Cardiac fibroblast (primary cell): ENCODE measurements at places on chromosomes 7 and 10.

- DNase-seq: no peak
Measured at GRCh38 chr10:21746118-21746517, 212.1 kb downstream of the MLLT10 start.

DNA sequence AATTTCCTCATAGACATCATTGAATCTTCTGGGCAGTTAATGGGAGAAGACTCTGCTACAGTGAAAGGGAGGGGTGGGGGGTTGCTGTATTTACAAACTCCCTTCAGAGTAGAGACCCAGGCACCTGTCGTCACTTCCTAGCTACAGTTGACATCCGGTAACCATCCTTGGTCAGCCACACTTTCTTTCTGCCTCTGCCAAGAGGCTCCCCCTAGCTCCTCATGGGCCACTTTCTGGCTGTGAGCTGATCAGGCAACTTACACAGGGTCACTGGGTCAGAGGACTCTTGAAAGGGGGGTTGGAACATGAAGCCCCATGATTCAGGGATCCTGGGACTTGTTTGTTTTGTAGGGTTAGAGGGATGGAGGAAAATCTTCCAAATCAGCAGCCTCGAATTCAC, 1.2 kb downstream of the TECPR1 start:
- DNase-seq: no peak

DNA sequence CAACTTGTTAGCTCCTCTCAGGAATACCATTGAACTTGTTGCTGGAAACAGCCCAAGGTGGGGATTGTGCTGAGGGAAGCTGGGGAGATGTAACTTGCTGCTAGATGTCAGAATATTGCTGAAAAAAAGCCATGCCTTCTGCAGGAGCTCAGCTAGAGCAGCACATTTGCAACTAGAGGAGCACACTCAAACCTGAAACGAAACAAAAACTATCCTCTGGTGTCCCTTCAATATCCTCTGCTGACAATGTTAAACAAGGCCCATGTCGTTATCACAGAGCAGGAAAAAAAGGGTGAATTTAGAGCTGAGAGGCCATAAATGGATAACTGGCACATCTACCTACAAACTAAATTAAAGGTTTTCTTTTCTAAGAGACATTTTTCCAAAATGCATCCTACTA, 53.7 kb upstream of the MACC1 start:
- DNase-seq: no peak

- DNase-seq: no peak
Measured at GRCh38 chr7:132446260-132446659, 130.0 kb downstream of the PLXNA4 start.

DNA sequence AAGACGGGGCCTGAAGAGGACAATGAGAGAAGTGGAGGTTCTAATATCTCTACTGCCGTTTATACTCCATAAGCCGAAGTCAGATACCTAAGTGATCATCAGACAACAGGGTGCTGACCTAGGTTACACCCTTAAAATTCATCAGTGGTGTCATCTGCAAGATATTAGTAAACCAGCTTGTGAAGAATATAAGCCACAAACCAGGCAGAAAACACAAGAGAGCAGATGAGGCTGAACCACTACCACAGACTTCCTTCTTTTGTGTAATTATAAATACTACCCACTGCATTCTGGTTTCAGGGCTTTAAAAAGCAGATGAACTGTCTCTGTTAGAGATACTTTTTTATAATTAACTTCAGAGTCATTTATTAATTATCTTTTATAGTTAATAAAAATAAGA, 69.0 kb upstream of the LRRC17 start:
- no peak for DNase-seq

- no peak for DNase-seq
Measured at GRCh38 chr10:130339091-130339490, 202.9 kb downstream of the GLRX3 start.

DNA sequence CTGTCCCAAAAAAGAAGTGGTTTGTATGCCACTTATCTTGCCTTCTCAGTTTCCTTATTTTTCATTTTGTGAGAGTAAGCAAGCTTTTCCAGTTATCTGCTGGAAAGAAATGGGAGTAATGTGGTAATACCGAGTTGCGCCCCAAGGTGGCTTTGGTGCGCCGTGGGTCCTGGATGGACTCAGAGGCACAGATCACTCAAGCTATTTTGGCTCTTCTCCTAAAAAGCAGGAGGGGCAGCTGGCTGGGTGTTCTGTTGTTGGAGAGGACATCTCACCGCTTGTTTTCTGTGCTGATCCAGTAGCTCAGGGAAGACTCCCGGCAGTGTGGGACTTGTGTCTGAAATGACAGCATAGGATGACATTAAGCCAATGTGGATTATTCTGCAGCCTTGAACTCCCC, 16.4 kb downstream of the PRKRIP1 start:
- peak; percentile 54 for DNase-seq

DNA sequence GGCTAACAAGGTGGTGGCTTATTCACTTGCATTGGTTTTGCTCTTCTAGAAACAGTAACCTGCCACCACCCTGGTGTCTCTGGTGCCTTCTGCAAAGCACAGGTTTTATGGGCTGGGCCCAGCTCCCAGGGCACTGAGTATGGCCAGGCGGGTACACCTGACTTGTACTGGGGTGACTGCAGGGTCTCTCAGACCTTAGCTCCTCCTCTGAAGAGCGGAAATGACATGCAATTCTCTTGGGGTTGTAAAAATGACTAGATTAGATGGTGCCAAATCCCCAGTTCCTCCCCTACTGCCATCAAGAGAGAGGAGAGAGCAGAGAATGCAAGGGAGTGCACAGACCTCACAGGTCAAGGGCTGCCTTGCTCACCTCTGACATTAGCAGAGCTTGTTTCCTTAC, 14.7 kb downstream of the ESYT2 start:
- peak; percentile 32 for DNase-seq

DNA sequence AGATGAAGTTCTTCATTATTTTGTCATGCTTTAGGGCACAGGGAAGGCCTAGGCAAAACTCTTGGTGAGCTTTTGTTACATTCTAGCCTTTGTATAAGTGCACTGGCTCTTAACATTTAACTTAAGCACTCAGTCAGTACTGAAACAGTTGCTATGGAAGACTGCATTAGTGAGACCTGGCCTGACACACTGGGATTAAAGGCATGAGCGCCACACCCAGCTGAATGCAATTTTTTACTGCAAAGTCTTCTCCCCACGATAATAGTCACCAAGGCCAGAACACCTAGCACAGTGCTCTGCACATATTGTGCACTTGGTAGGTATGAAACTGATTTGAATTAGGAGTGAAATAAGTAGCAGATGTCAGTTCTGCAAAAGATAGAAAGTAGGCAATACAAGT, 41.2 kb upstream of the ZNF138 start:
- no peak for DNase-seq

DNA sequence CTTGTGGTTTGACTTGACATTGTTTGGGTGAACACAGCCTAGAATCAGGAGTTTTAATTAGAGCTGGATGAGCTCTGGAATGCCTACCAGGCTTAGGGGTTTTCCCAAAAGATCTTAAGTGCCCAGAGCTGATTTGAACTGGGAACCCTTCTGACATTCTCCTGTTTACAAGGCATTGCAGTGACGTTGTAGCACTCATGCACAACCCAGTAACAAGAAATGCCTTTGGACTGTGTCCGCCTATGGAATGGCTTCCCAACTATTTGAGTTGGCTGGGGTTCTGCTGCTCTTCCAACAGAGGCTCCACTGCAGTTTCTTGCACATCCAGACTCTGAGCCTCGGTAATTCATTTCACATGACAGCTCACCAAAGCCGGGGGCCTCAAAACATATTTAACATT, 76.7 kb upstream of the MKX start:
- no peak for DNase-seq

- peak; percentile 53 for DNase-seq
Measured at GRCh38 chr10:43304687-43305333, 37.9 kb upstream of the RASGEF1A start.

DNA sequence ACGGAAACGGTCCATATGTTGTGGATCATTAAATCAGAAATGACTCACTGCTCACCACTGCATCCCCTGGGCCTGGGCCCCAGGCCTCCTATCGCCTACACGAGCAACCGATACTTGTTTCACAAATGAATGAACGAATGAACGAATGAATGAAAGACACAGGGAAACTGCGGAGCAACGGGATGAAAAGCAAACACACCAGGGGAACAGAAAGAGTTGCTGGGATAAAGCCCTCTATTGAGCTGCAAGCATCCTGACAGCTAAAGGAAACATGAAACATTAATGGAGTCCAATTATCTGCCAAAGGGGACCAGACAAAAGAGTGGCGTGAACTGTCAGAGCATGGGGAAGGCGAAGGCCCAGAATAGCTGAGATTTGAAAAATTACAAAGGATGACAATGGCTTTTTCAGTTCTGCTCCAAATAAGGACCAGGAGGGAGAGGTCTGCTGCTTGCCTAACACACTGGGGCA, 92.1 kb downstream of the GRB10 start:
- DNase-seq: peak; percentile 43

DNA sequence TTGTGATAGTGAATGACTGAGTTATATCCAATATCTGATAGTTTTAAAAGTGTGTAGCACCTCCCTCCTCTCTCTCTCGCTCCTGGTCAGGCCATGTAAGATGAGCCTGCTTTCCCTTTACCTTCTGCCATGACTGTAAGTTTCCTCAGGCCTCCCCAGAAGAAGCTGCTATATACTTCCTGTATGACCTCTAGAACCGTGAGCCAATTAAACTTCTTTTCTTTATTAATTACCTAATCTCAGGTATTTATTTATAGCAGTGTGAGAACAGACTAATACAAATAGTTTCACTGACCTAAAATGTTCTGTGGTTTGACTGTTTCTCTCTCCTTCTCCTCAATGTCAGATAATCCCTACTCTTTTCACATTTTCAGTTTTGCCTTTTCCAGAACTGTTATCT, 321.3 kb upstream of the MBL2 start:
- DNase-seq: no peak

DNA sequence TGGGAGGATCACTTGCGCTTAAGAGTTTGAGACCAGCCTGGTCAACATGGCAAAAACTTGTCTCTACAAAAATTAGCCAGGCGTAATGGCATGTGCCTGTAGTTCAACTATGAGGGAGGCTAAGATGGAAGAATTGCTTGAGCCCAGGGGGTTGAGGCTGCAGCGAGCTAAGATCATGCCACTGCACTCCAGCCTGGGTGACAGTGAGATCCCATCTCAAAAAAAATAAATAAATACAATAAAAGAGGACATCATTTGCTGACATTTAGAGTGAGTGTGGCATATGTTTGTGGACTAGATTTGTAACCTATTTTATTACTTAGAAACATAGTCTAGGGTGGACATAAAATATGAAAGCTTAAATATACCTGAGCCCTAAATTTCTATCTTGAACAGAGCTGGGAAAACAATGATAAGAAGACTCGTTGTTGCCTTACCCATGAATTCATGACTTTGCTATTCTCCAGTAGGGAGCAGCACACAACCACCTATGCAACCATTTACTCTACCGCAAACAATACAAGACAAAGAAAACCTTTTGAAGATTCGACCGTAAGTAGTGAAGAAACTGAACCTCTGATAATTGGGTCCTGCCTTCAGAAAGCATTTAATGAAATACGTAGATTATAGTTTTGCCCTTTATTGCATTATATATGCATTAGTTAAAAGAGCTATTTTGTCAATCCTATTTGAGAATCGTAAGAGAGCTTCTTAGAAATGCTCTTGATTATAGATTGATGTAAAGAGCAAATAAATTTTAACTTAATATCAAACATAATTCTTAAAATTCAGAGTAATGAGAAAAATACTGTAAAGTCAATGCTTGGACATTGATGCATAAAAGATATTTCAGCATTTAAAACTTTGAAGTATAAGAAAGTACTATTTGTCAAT, 83.5 kb downstream of the GNAT3 start:
- peak; percentile 85 for DNase-seq

DNA sequence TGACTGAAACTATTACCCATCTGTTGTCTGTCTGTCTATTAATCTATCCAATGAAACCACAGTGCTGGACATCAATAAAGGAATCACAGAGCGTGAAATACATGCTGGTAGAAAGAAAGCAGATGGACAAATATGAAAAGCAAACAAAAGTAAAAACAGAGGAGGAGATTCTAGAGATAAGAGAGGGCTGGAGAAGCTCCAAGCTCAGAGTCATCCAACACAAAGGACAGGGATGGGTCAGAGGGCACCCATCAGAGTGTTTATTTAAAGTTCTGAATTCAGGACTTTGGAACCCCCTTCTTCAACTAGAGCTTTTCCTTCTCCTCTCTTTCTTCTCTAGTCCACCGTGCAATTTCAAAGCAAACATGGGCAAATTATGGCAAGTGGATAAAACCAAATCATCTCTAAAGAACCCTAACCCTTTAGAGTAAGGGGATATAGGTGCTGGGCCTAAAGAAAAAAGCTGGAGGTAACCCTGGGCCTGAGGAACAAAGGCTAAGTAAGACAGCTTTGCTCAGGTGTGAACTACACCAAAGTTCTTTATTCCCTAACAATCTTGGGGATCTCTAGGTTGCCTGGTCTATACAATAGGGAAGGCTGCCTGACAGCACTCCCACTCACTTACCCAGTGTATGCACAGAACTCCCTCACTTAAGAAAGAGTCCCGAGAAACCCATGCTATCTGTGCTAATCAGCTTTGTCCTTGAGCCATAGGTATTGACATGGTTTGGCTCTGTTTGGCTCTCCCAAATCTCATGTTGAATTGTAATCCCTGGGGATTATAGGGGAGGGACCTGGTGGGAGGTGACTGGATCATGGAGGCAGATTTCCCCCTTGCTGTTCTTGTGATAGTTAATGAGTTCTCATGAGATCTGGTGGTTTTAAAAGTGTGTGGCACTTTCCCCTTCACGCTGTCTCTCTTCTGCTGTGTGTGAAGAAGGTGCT, 97.0 kb downstream of the BAMBI start:
- no peak for DNase-seq

DNA sequence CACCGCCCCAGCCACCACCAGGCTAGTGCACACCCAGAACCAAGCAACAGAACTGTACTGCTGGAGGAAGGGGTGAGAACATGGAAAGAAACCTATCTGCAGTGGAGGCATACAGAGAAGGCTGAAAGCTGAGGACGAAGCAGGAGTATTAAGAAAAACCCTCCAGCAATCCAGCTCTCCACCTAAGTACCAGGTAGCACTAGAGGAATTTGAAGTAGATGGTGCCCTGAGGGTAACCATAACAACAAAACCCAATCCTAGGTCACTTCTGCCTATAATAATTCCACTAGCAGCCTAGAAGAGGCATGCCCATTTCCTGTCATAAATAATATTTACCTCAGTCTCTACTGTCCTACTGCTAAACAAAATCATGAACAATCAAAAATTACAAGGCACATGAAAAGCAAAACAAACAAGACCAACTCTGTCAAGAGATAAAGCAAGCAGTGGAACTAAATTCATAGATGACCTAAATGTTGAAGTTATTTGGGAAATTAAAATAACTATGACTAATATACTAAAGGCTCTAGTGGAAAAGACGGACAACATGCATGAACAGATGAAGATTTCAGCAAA, 51.1 kb downstream of the HYCC1 start:
- DNase-seq: no peak
